Hepatocyte (in vitro differentiated cells): ENCODE measurements at places on chromosomes 13 and 19. TPM values are rescaled to one million over a fixed set of nuclear protein-coding genes. Genes with fewer than 3 reads are reported as not detected.
A peak's percentile ranks its signal among the peaks of the same experiment; 100 is the strongest.

Gene PRSS57
- total RNA-seq: 0.16 and 2.4 TPM in 2 replicates

Gene OVOL3
- total RNA-seq: not detected in 2 replicates

Gene SIGLEC7
- 0.53 and 0.84 TPM in 2 replicates for total RNA-seq

Gene ZNF493
- 22.4 and 26.5 TPM in 2 replicates for total RNA-seq

DNA sequence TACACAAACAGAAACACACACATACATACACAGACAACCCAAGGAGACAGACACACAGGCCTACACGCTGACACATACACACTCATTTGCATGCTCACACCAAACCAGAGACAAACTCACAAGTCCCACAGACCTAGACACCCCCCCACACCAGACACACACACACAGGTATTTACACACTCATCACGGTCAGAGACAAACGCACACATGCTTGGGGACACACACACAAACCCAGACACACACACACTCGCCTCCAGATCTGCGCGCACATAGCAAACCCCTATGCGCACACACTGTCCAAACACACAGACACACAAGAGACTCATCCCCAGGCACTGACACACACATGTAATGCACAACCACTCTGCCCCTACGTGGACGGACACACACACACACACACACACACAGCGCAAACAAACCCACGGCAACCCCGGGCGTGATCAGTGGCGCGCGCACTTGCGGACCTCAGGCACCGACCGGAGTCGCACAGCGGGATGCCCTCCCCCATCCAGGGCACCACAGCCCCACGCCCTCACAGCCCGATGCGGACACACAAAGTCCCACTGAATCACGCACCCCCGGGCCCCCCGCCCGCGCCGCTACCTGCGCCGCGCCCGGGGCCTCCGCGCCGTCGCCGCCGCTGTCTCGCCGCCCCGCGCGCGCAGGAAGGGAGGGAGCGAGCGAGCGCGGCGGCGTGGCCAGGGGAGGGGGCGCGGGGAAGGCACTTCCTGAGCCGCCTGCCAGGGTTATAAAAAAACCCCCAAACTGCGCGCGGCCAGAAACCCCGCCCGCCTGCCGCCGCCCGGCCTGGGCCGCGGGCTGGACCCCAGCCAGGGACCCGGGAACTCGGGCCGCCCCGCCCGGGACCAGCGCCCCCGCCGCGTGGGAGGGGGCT is at the start of gene ADAMTS10:
ADAMTS10 (minus strand) TSS at position 675 of the 895 bp plus-strand sequence. CDS start 5,005 bp downstream, outside the sequence.
- H3K27me3 ChIP-seq: no peaks in the 10 kb centered on the region
- H3K36me3 ChIP-seq: no peaks in the 10 kb centered on the region
- peak within 1 kb of the TSS; percentile 63 for H3K4me3 ChIP-seq
- peak within 1 kb of the TSS; percentile 91 for H3K27ac ChIP-seq
- H3K4me1 ChIP-seq: peaks cover 6% of the 10 kb centered on the region
- DNase-seq: peak; percentile 71

DNA sequence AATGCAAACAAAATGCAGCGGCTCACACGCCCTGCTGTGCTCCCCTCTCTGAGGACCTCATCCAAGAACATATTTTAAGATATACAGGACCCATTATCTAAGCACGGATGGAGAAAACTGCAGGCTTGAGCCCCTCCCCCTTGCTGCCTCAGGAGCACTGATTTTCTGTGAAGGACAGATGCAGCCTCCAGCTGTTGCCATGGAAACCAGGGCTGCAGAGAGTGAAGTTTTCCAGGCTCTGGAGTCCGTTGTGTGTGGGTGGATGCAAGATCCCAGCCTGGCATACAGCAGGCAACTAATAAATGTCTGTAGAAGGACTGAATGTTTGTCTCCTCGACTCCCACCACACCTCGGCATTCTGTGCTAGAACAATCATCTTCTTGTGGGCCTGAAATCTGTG is 105.6 kb upstream of the PEG3 start:
- H3K36me3 ChIP-seq: no peaks in the 10 kb centered on the region
- no peaks in the 10 kb centered on the region for H3K4me1 ChIP-seq
- DNase-seq: no peak
- no peak overlapping the region for H3K27ac ChIP-seq

DNA sequence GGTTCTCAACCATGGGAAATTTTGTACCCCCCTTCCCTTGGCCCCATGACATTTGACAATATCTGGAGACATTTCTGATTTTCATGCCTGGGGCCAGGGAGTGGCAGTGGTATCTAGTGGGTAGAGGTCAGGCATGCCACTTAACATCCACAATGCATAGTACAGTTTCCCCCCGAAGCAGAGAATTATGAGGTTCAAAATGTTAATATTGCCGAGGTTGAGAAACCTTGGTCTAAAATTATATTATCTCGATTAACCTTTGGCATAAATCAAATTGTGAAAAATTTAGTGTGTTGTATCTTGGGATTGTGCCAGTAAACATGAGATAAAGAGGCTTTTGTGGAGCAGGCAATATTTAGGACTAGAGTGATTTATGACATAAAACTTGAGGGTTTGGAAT is 147.9 kb downstream of the LMO7 start:
- no peaks in the 10 kb centered on the region for H3K36me3 ChIP-seq
- no peaks in the 10 kb centered on the region for H3K27me3 ChIP-seq
- peaks cover 6% of the 10 kb centered on the region for H3K4me1 ChIP-seq
- DNase-seq: no peak

DNA sequence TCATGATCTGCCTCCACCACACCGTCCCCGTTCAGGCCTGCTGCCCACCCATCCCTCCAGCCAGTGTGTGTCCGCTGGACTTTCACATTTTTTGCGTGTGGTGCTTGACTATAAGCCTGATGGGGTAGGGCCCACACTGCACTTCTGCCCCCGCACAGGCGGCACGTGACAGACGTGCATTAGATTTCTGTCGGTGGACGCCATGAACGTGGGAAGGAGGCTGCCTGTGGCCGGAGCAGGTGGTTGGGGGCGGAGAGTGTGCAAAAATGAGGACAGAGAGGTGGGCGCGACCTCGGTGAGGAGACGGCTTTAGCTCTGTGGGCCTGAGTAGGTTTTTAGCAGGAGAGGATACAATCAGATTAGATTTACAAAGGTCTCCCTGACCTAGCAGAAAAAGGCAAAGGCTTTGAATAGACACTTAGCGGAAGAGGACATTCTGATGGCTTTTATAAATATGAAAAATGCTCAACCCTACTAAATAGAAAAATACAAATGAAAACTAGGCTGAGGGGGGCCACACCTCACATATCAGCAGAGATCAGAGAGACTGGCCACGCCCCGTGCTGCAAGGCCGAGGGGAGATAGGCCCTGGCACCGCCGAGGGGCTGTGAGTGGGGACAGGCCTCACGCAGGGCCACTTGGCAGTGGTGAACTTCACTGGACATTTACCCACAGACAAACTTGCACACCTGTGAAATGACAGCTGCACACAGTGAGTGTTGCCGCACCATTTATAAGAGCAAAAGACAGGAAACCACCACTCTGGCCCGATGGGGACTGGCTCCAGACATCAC is 25.4 kb downstream of the PAK4 start:
- no peaks in the 10 kb centered on the region for H3K27me3 ChIP-seq
- no peaks in the 10 kb centered on the region for H3K36me3 ChIP-seq
- H3K4me3 ChIP-seq: no peak overlapping the region
- no peak overlapping the region for H3K27ac ChIP-seq
- no peak for DNase-seq
- peaks cover 27% of the 10 kb centered on the region for H3K4me1 ChIP-seq

- peak; percentile 51 for DNase-seq
- peaks cover 70% of the 10 kb centered on the region for H3K4me1 ChIP-seq
- peak overlapping the region; percentile 100 for H3K27ac ChIP-seq
- no peaks in the 10 kb centered on the region for H3K27me3 ChIP-seq
Measured at GRCh38 chr19:41323023-41323422, 13.1 kb downstream of the CCDC97 start.

DNA sequence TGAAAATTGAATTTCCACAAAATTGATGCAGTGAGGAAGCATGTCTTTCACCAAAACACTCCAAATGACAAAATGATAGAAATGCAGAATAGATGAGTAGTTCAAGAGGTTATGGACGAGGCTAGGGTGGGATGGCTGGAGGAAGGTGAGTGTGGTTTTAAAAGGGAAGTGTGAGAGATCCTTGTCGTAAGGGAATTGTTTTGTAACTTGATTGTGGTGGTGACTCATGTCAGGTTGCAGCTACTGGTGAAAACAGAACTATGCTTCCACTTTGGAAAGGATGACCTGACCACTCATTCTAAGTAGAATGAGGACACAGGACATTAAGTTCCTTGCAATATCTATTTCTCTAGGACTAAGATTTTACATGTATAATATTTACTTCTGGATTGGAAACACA is 345.7 kb downstream of the MTUS2 start:
- no peaks in the 10 kb centered on the region for H3K27me3 ChIP-seq
- no peak for DNase-seq
- H3K4me1 ChIP-seq: no peaks in the 10 kb centered on the region
- no peak overlapping the region for H3K4me3 ChIP-seq

DNA sequence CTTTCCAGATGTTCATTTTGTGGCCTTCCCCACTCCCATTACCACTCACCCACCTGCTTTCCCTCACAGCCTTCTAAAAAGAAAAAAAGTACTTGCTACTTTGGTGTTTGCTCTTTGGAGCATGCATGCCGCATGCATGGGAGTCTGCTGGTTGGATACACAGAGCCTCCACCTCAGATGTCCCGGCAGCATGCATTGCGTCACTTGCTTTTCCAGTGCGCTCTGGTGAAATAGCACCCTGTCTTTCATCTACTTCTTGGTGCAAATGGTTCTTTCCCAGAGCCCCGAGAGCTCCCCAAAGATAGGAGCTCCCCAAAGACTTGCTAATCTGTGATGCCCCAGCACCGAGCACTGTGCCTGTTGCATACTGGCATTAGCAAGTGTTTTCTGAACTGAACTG is 333.2 kb upstream of the ZNF507 start:
- H3K4me1 ChIP-seq: no peaks in the 10 kb centered on the region
- H3K36me3 ChIP-seq: no peaks in the 10 kb centered on the region
- no peak overlapping the region for H3K27ac ChIP-seq
- DNase-seq: no peak
- no peaks in the 10 kb centered on the region for H3K27me3 ChIP-seq

DNA sequence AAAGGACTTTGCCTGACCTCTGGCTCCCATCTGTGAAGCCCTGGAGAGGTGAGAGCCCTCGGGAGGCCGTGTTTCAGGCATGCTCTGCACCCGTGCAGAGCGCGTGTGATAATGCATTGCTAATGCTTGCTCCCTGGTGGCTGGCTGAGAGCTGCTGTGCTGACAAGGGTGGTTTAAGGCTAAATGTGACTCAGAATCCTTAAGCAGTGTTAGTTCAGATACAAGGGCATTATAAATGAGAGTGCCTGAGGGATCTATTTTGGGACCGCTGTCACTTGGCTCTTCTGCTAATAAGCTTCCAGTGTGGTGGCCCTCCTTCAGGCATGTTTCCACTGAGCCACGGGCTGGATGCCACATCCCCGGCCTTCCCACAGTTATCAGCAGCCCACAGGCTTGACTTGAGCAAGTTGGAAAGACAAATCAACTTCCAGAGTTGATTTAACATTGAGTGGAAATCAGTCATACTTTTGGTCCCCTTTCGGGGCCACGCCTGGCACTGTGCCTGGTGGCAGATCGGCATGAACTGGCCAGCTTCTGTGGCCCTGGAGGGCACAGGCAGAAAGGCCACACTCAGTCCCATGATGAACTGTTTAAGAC is 17.0 kb downstream of the ALOX5AP start:
- no peaks in the 10 kb centered on the region for H3K36me3 ChIP-seq
- H3K4me1 ChIP-seq: no peaks in the 10 kb centered on the region
- no peak overlapping the region for H3K4me3 ChIP-seq
- H3K27me3 ChIP-seq: no peaks in the 10 kb centered on the region
- DNase-seq: peak; percentile 32

DNA sequence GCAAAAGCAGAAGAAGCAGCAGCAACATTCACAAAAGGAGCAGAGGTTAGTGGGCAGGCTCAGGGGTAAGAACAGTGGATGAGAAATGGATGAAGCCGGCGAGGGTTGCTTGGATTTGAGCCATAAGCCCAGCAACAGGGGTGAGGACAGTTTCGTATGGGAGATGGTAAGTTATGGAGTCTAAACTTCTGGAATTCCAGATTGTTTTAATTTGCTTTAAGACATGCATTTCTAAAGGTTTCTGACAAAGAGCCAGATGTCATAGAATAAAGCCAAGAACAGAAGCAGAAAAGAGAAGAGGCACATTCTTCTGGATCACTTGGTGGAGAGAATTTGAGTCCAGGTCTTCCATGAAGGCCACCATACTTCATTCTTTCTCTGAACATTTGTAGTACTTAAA is 76.6 kb downstream of the TNFSF11 start:
- no peaks in the 10 kb centered on the region for H3K4me1 ChIP-seq
- H3K27me3 ChIP-seq: no peaks in the 10 kb centered on the region
- no peak overlapping the region for H3K4me3 ChIP-seq
- no peak for DNase-seq

GRCh38 chr19:4172861-4173473 is 9.4 kb downstream of the SIRT6 start:
- H3K27me3 ChIP-seq: no peaks in the 10 kb centered on the region
- DNase-seq: peak; percentile 88
- no peak overlapping the region for H3K4me3 ChIP-seq
- peak overlapping the region; percentile 94 for H3K27ac ChIP-seq
- no peaks in the 10 kb centered on the region for H3K4me1 ChIP-seq
- H3K36me3 ChIP-seq: no peaks in the 10 kb centered on the region

DNA sequence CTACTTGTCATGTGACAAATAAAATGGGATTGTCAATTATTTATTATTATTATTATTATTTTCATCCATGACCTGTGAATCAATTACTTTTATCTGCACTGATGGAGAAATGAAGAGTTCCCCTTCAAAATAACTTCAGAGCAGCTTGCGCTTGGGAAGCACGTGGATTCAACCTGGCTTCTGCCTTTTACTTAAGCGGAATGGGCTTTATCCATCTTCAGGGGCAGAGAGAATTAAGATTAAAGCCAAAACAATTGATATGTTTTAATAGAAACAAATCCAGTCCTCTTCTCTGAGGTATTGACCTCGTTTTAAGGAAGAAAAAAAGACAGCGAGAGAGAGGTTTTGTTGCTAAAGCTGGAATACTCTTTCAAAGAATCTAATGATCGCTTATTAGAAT is 876 bp downstream of the SACS start:
- DNase-seq: no peak
- peak overlapping the region; percentile 73 for H3K4me3 ChIP-seq
- peaks cover 4% of the 10 kb centered on the region for H3K4me1 ChIP-seq
- H3K36me3 ChIP-seq: no peaks in the 10 kb centered on the region

DNA sequence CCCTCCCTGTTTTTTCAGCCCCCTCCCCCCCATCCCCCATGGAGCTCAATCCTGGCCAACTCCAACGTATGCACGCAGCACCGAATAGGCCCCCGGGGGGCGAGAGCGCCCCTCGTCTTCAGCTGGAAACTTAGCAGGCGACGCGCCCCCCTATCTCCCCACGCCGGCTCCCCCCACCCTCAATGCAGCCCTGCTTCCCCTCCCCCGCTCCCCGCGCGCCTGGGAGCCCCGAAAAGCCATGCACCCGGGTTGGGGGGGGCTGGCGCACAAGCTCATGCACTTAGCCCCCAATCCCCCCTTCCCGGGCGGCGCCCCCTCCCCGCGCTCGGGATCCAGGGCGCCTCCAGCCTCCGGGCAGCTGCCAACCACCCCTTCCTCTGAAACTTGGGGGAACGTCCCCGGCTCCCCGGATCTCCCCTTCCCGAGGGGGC is 508 bp downstream of the ZBTB7A start:
- no peaks in the 10 kb centered on the region for H3K27me3 ChIP-seq
- H3K4me1 ChIP-seq: peaks cover 29% of the 10 kb centered on the region
- H3K36me3 ChIP-seq: no peaks in the 10 kb centered on the region
- H3K27ac ChIP-seq: peak overlapping the region; percentile 98
- no peak for DNase-seq

GRCh38 chr19:10005632-10006334 is 4.5 kb downstream of the COL5A3 start:
- no peak for DNase-seq
- H3K27ac ChIP-seq: no peak overlapping the region
- H3K36me3 ChIP-seq: no peaks in the 10 kb centered on the region
- no peak overlapping the region for H3K4me3 ChIP-seq
